ENCODE measurements at places on chromosomes 5 and 9. TPM values are rescaled to one million over a fixed set of nuclear protein-coding genes. Genes with fewer than 3 reads are reported as not detected.

FOXI1 gene
- total RNA-seq = not detected

GRCh38 chr9:129102791-129103594, 7.6 kb downstream of the CRAT start:
- peak; percentile 39 for DNase-seq

- no peak for DNase-seq
Observed at GRCh38 chr5:9454012-9454481, 91.8 kb downstream of the SEMA5A start.

- DNase-seq = no peak
Observed at GRCh38 chr9:134575103-134575900, 66.3 kb upstream of the COL5A1 start.

- DNase-seq = no peak
Observed at GRCh38 chr5:97006454-97007060, 70.7 kb downstream of the LNPEP start.

IRX1 gene
- not detected for total RNA-seq

DNA sequence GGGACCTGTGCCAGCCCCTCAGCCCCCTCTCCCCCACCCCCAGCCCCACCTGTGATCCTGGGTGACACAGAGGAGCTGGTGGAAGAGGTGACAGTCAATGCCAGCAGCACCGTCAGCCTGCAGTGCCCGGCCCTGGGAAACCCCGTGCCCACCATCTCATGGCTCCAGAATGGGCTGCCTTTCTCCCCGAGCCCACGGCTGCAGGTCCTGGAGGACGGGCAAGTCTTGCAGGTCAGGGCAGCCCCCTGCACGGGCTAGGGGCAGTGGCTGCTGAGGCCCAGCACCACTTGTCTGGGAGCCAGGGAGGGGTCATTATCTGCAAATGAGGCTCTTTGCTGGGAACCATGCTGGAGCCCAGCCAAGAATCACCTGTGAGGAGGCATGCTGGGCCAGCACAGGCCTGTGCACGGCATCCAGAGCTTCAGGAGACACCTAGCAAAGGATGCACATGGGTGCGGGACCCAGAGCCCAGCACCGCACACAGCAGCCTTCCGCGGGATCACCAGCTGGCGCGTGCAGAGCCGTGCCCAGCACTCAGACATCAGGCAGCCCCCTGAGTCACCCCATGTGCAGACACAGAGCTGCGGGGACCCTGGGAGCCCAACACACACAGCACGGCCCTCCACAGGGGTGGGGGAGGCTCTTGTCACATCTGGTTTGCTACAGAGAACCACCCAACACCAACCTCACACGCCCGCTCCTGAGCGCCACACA, 62.0 kb upstream of the ASS1 start:
- DNase-seq = no peak

DNA sequence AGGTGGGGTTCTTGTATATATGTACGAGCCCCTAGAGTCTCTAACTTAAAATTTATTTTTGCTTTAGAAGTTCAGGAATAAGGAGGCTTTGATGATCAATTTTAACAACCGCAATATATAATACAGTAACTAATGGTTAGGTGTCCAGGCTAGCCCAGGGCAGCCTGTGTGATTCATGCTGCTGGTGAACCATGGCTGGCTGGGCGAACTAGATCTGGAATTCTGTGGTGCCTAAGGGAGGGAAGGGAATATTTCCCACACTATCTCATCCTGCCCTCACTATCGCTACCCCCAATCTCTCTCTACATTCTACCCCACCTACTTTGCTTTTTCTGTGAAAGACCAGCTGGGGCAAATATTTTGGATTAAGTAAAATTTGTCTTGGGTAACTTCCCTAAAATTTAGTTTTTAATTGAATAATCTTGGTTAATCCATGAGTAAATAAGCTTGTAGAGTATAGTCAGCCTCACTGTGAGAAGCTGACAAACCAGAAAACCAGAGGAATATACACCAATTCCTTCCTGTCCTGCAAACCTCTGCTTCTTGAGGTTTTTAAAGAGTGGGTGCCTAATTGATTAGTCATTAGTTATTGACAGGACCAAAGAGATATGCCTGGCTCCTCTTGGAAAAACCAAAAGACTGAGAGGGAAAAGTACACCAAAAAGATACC, 115.1 kb upstream of the CCDC152 start:
- DNase-seq = no peak

CYSTM1 gene
- total RNA-seq = 1.0 TPM

SGCD gene
- total RNA-seq = 18.9 TPM

GRM6 gene
- not detected for total RNA-seq

GRCh38 chr5:67257500-67257899, 60.9 kb upstream of the CD180 start:
- DNase-seq = peak; percentile 29

DNA sequence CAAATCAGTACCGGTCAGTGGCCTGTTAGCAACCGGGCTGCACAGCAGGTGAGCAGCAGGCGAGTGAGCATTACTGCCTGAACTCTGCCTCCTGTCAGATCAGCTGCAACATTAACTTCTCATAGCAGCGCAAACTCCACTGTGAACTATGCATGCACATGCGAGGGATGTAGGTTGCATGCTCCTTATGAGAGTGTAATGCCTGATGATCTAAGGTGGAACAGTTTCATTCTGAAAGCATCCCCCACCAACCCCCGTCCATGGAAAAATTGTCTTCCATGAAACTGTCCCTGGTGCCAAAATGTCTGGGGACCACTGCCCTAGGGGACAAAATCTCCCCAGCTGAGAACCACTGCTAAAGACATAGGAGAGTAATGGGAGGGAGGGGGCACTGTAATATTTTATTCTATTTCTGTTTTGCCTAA, 51.1 kb downstream of the P4HA2 start:
- DNase-seq = no peak

- peak; percentile 58 for DNase-seq
Observed at GRCh38 chr5:177473443-177474001, at the start of gene DBN1. DBN1 (minus strand) TSS chr5:177473634; CDS start chr5:177473521, 113 bp downstream.

DNA sequence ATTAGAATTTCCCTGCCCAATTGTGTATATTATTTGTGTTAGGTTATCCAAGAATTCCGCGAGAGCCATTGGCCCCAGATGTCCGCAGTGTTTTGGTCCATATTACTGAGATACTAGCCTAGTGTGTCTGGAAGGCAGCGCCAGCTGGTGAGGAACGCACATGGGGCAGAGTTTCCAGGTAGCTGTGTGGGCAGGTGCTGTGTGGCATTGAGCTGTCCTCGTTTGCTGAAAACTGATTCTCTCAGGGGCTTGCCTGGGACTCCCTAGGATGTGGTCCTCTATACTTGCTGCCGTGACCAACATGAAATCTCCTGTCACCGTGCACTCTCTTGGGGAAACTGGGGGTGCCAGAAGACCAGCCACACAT, 288.7 kb downstream of the FANCC start:
- no peak for DNase-seq

DNA sequence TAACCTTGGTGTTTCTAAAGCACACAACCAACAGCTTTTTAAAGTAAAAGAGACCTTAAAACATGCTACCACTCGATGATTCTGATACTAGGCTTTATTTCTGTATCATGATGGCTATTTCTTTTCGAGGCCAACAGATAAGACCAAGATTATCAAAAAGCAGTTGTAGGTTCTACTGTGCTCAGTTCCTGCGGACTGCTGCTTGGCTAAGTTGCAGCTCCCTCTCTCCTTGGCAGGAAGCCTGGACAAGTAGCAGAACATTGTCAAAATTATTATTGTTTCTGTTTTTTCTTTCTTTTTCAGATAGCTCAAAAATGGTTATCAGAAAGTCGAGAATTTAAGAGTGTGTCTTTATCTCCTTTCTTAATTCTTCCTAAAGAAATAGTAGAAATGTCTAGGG, 607.6 kb downstream of the PTPRD start:
- no peak for DNase-seq

- no peak for DNase-seq
Observed at GRCh38 chr5:66518052-66518451, 78.1 kb upstream of the MAST4 start.

- DNase-seq = peak; percentile 68
Observed at GRCh38 chr5:172283020-172283861, at the start of gene UBTD2. UBTD2 (minus strand) TSS chr5:172283764; CDS start chr5:172283665, 99 bp downstream.

DNA sequence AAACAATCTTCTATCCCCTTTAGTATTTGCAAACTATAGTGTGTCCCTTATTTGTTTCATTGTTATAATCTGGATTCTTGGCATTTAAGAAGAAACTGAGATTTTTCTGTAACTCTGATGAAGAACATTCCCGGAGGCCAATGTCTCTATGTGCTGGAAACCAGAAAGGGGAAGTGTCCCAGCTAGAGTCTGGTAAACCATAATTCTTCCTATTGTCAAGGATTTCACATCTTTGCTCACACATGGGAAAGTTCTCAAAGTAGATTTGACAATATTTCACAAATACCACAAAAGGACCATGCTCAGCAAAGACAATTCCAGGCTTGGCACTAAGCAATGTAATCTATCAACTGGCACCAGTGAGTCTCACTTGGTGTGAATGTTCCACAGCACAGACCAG, 146.8 kb downstream of the MUSK start:
- DNase-seq = no peak

- DNase-seq = no peak
Observed at GRCh38 chr9:96133321-96134021, 168.5 kb downstream of the HSD17B3 start.

- DNase-seq = no peak
Observed at GRCh38 chr5:5209089-5209488, 69.0 kb downstream of the ADAMTS16 start.

GRCh38 chr5:172048539-172049101, 42.2 kb upstream of the FBXW11 start:
- no peak for DNase-seq

GRCh38 chr5:76927961-76928360, 24.9 kb upstream of the CRHBP start:
- no peak for DNase-seq

PCDHGB4 gene
- total RNA-seq = 0.69 TPM

- no peak for DNase-seq
Observed at GRCh38 chr5:124981901-124982300, 235.5 kb upstream of the ZNF608 start.

GRCh38 chr5:178787889-178788288, 57.4 kb upstream of the ZNF354A start:
- DNase-seq = no peak

DNA sequence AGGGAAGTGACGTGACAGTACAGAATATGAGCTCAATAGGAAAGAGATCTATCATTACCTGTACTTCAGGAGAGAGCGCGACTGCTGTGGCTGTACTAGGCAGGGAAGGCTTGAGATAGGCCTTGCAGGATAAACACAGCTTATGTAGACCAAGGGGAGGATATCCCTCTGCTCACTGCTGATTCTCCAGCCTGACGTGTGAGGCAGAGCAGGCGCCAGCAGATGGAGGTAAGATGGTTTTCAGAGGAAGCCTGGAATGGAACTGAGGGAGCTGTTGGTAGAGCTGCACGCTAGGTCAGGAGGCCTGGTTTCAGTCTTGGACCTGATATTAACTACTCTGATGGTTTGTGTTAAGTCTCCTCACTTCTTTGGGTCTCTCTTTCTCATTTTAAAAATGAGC, 291.4 kb downstream of the YTHDC2 start:
- no peak for DNase-seq

GRCh38 chr5:3025392-3025791, 273.9 kb upstream of the IRX2 start:
- no peak for DNase-seq

CCDC183 gene
- total RNA-seq = 1.4 TPM

TNFSF15 gene
- 0.06 TPM for total RNA-seq

PCDHA9 gene
- total RNA-seq = not detected

DNA sequence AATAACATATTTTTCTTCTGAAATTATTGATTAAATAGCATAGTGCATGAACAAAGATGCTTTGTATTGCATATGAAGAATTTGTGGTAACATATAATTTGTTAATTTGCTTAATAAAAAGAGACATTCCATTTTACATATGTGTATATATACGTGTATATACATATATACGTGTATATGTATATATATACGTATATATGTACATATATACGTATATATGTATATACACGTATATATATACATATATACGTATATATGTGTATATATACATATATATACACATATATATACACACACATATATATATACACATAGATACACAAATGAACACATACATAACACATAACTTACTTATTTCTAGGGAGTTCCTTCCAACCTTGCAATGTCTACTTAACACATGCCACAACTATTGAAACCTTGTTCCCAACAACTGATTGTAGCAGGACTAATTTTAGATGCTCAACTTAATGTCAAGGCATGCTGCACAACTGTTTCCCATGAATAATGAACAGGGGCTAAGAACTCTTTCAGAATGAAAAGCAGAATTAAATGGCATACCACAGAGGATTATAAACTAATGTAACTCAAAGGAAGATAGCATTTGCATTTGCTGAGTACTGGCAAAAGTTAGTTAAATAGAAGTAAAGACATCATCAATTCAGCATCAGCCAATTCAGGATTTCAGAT, 17.4 kb downstream of the KIF24 start:
- DNase-seq = no peak

LTC4S gene
- not detected for total RNA-seq

DNA sequence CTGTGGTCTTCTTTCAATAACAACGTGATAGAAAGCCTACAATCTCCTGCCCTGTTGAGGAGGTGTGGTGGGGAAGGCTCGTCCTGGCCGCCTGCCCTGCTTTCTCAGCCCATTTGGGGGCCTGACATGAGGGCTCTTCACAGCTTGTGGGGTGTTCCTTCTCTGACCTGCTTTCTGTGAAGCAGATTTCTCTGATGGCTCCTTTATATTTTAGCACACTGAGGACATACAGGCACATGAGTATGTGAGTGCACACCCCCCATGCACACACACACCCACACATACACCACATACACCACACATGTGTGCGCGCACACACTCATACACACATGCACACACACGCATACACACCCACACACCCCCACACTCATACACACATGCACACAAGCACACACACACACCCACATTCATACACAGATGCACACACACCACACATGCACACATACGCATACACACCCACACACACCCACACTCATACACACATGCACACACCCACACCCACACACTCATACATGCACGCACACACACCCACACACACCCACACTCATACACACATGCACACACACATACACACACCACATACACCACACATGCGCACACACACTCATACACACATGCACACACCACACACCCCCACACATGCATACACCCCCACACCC, 117.5 kb downstream of the COL5A1 start:
- no peak for DNase-seq

HTR4 gene
- total RNA-seq = 0.26 TPM

GRCh38 chr5:125295405-125295872, 549.0 kb upstream of the ZNF608 start:
- peak; percentile 13 for DNase-seq
